Activated CD4-positive, CD25-positive, alpha-beta regulatory T cell treated with anti-CD3 and anti-CD28 coated beads, Interleukin-2, amount 50 U/mL, for 24 hours (primary cell): ENCODE measurements at places on chromosomes 12 and 14.

- no peak for ATAC-seq
These were observed 20.3 kb upstream of the TMX1 start for GRCh38 chr14:51219473-51220448.

- no peak for ATAC-seq
These were observed 13.4 kb upstream of the PTGDR start for GRCh38 chr14:52254086-52254485.

DNA sequence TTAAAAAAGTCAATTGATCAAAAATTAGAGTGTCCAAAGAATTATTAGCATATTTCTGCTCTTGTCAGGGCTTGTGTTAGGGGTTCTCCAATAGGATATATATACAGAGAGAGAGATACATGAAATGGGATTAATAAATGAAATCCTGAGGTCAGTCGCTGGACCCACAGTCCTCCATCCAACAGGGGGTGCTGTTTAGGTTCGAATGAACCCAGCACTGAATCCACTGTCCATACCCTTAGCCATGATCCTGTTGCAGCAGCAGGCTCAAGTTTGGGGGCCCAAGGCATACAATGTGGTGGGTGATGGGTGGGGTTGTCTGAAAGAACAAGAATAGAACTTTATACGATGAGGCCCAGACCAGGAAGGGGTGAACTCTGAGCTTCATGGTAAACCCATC, 780 bp upstream of the MYO1H start:
- no peak for ATAC-seq

DNA sequence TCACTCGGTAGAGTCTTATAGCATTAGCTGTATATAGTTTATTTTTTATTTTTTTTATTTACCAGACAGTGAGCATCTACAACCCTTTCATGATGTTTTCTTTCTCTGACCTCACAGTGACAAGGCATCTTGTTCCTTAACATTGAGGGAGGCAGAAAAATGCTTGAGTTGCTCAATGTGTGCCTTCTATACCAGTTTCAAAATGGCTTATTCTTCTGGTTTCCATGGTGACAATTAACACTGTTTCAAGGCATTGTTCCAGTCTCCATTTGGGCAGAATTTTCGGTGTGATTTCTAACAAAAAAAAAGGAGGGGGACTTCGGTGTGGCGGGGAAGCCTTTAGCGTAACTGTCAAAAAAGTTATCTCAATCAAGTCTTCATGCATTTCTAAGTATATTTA, 209.7 kb upstream of the NPAS3 start:
- no peak for ATAC-seq

- ATAC-seq: no peak
These were observed 527.1 kb upstream of the FLRT2 start for GRCh38 chr14:85002846-85003245.

- no peak for ATAC-seq
These were observed 1421.0 kb upstream of the FLRT2 start for GRCh38 chr14:84108746-84109457.

DNA sequence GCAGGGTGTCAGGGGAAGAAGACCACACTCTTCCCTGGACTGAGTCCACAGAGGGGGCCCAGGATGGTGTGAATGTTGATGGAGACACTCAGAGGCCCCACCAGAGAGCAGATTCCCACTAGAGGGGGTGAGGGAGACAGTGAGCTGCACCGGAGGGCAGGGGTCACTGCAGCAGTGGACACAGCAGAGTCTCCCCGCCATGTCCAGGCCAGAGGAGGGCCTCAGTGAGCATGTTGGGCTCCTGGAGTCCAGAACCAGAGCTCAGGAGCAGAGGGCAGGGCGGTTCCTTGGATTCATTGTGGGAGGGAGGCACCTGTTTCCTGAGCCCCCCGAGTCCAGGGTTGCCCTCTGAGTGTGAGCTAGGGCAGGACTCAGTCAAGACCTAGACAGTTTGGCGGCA, 1.8 kb upstream of the KRT82 start:
- no peak for ATAC-seq

DNA sequence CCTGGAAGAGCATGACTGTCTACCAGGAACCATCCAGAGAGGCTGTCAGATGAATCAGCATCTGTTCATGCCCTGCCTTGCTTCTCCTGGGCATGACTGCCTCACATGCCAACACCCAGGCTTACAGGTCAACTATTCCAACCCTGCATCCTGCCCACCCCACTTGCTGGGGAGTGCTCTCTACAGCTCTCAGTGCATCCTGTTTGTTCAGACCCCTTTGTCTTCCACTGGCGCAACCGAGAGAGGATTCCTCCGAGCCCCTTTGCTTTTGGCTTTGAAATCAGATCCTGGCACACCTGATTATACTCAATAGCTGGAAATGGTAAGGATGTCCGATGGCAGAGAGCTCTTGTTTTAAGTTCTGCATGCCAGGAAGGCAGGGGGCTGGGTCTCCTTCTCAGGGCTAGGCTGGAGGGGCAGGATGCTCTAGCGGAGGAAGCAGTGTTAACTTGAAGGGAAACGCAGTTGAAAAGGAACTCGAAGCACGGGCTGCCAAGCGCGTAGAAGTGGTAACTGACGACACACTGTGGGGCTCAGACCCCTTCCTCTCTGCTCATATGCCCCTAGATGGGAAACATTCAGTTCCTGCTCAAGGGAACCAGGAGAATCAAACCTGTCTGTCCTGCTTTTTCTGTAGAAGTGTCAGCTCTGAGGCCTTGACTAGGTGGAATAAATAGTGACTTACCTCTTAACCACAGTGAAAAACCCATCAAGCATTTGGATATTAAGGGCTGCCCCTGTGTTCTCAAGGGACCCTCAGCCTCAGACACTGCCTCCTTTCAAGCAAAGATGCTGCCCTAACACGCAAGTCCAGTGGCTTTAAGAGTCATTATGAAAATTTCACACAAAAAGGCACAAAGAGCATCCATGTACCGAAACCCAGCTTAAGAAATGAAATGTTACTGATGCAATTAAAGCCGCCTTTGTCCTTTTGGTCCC, 297.5 kb downstream of the ZFP36L1 start:
- ATAC-seq: peak; percentile 48

GRCh38 chr14:22428700-22429291, 160.2 kb downstream of the DAD1 start:
- no peak for ATAC-seq

DNA sequence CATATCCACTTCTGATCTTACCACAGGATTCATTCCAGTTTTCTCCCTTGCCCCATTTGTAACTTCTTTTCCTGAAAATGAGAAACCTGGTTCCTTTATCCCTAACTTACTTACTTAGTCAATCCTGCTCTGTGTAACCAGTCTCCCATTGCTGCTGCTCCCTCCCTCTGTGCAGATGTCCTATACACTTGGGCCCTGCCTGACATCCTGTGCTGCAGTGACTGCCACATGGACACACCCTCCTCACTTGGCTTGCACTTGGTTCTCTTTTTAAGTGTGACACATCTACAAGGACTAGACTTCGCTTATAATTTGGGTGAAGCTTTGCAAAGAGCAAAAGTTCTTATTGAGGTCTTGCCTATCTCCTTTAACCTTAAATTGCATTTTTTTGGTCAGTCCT, 51.4 kb downstream of the FGD4 start:
- no peak for ATAC-seq

DNA sequence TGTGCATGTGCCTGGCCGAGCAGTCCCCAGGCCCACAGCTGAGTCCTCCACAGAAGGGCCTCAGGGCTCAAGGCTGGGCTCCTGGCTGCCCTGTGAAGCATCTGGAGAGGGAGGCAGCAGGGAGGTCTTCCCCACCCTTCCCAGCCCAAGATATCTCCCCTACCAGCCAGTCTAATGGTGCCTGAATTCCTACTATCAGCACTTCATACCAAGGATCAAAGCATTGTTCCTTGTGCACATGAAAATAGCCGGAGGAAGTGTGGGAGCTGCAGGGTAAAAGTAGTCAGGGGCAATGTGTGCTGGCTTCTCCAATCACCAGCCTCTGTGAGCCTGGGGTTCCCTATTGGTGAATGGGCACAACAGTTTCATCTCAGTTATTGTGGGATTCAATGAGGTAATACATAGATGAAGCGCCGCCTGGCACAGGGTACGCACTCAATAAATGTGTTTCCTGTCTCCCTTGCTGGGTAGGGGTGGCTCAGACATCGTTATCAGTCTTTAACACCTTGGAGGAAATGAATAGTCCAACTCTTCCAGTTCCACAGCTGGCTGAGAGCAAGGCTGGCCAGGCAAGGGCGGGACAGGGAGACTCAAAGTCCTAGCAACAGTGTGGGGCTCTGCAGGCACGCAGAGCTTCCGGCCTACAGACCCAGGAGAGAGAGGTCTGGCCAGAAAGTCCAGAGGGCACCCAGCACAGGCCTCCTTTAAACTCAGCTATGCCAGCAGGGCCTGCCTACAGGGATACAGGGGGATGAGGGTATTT, 39.1 kb upstream of the PNMA1 start:
- ATAC-seq: peak; percentile 9

GRCh38 chr12:57212701-57213057, 3.9 kb upstream of the NXPH4 start:
- no peak for ATAC-seq

DNA sequence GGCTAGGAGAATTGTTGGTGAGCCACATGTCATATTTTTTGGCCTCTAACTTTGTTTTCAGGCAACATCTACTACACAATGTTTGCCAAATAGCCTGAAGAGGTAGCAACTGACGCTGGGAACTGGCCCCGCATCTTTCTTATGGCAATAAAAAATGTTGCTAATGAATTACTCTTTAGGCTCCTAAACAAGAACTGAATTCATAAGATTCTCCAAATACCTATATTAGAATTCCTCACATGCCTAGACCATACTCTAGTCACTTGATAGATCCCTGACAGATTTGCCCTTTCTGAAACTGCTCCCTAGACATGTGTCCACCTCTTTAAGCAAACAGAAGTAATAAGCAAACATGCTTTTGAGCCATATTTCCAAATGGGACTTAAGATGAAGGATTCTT, 209.0 kb upstream of the ATXN7L3B start:
- no peak for ATAC-seq

- no peak for ATAC-seq
These were observed 50.3 kb upstream of the ANP32D start for GRCh38 chr12:48422060-48422459.

DNA sequence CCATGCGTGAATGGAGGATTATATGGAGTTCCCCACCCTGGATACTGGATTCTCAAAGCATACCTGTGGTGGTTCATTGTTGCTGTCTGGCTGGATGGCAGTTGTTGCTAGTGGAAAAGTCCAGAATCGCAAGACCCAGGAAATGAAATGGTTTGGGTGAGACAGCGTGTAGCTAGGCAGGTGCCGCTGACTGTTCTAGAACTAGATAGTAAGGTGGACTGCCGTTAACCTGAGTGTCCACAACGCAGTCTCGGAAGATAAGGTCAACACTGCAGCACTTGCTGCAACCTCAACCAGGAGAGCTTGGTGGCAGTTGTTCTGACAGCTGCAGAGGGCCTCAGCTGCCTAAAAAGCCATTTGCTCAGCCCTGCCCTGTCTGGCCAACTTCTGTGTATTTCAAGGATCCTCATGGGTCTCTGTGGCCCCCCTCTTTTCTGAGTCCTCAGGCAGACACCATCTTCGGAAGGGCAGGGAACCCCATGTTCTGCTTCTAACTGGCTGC, 15.5 kb upstream of the IRF2BPL start:
- no peak for ATAC-seq

GRCh38 chr12:31959701-31960391, 631 bp downstream of the RESF1 start:
- ATAC-seq: peak; percentile 54

GRCh38 chr12:105852496-105852895, 286.3 kb downstream of the NUAK1 start:
- ATAC-seq: no peak

DNA sequence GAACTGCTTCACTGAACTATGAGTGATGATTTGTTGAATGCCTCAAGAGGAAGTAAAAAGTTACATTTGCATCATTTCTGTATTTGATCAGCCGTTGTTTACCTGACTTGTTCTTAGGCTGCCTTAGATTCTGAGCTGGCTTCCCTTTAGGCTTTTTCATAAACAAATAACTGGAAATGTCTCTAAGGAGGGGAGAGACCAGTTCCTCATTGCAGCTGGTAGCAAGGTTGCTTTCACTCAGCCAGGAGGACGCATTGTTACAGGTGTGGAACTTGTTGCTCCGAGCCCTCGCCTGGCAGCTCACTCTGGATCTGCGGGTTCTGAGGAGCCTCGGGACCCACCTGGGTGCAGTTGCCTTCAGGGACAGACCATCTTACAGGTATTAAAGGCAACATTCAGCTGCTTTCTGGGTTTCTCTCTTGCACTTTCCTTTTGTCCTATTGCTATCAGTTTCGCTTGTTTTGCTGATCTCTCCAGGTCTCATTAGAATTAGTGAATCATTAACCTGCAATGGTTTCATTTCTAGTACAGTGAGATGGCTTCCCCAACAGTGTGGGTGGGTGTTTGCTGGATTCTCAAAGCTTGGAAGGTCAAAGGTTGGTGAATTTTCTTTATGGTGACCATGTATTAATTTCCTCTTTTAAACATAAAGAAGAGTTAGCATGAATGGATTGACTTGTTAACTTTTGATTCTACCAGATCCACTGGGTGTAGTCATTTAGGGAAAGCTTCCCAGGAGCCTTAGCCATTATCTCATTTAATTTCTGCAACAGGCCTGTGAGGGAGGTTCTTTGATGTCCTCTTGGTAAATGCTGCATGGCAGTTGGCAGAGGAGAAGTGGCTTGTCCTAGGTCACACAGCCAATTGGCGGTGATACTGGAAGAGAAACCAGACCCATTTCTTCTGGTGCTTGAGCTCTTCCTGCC, at the start of gene PLEKHG7:
Gene PLEKHG7 (plus strand): TSS at position 236 of the 926 bp plus-strand sequence. CDS start 3,643 bp downstream, outside the sequence.
- peak; percentile 80 for ATAC-seq

DNA sequence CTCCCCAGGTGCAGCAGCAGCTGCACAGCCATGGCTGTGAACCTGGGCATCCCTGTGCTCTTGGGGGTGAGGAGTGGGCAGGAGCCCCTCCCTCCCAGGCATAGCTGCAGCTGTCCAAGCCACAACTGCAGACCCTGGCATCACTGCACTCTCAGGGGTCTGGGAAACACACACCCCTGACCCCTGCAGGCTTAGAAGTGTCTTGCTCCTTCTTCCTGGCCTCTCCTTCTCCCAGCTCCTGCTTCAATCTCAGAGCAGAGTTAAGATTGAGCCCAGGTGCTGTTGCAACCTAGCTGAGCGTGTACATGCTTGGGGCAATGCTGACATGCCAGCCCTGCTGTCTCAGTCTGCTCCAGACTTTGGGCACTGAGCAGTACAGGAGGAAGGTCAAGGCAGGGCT, 833.6 kb downstream of the FLRT2 start:
- no peak for ATAC-seq

GRCh38 chr12:112121780-112122565, 3.4 kb upstream of the TRAFD1 start:
- no peak for ATAC-seq

DNA sequence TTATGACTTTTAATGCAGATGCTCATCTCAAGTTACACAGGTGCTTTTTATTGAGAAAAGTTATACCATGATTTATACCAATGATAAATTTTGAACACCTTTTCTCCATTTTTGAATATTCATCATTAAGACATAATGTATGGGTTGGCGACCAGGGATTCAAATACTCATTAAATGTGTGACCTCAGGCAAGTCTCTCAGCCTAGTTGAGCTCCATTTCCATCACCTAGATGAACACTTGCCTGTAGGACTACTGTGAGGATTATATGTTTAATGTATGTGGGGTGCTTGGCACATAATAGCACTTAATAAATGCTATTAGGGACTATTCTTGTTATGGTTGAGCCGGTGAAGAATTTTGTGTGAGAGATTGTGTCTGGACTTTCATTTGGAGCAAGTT, 228.6 kb downstream of the CHST11 start:
- ATAC-seq: no peak
